Heart right ventricle (tissue), 16 donors: ENCODE measurements at places on chromosomes 5 and 9. TPM values are rescaled to one million over a fixed set of nuclear protein-coding genes. Genes with fewer than 3 reads are reported as not detected.
A peak's percentile ranks its signal among the peaks of the same experiment; 100 is the strongest.

DNA sequence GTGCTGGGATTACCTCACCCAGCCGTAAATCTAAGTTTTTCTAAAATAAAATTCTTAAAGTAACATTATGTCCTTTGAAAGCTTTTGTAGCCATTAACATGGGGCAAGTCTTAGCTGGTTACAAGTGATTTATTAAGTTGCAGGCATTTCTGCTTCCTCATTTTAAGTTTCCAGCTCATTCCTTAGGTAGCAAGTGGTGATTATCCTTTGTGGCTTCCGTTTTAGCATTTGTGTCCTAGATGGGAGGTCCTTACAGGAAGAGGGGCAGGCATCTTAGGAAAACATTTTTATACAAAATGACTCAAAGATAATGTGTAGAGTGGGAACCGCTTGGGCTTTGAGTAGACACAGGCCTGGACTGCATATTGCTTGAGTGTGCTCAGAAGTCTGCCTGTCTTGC, 35.0 kb upstream of the ROPN1L start:
- no peak for DNase-seq

- no peak for DNase-seq
Measured at GRCh38 chr9:130200038-130200849, 28.0 kb downstream of the NCS1 start.

GRCh38 chr5:155943516-155944407, 383.2 kb upstream of the SGCD start:
- peak; percentile 27 for DNase-seq

DNA sequence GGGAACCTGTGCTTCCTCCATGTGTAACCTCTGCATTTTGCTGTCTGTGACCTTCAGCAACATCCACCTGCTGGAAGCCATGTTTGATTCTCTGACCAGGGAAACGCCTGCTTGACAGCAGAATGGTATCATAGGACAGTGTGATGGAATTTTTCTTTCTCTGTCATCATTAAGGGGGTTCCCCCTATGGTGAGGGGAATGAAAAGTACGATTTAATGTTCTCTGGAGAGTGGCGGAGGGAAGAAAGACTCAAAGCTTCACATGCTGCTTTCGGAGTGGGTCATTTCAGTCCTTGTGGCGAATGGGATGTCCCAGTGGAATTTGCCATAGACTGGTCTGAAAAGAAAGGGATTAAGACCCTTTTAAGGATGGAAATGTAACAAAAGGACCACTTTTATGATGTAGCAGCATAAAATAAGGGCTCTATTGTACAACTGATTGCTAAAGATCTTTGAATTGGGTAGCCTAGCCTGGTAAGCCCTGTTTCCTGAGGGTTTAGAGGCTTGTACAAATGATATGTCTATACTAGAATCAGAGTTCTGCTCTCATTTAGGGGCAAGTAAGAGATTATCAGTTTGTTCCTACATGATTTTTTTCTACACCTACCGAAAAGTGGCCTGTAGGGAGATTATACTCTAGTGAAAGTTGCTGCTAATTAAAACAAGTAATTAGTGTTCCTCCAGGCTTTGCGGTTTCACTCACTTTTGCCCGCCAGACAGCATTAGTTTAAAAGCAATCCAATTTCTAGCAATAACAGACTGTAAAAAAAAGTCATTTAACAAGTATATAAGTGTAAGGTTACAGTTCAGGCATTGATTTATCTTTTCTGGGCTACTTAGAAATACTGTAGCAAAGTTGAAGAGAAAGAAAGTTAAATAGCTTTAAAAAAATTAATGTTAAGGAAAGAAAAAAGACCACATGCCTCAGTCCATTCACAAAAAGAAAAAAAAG, 904.5 kb downstream of the NR2F1-AS1 start:
- no peak for DNase-seq

DNA sequence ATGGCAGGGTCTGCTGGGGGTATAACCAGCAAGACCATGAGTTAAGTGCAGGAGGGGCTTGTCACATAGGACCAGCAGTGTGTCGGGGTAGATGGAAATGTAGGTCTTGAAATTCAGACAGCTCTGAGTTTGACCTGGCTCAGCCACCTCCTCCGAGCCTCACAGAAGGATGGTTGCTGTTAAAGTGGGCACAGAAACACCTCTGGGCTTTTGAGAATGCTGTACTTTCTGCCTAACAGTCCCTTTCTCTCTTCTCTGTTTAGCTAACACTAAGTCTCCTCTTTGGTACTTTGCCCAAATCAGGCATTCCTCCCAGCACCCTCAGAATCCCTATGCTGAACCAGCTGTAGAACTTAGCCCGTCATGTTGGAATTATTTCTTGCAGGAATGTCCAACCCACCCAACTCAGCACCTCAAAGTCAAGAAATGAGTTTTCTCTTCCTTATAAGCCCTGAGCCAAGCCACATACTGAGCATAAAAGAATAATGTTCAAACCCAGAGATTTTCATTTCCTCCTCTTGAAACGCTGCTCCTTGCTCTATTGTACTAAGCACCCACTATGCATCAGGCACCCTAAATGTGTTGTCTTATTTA, 41.7 kb upstream of the MATR3 start:
- DNase-seq: no peak

DNA sequence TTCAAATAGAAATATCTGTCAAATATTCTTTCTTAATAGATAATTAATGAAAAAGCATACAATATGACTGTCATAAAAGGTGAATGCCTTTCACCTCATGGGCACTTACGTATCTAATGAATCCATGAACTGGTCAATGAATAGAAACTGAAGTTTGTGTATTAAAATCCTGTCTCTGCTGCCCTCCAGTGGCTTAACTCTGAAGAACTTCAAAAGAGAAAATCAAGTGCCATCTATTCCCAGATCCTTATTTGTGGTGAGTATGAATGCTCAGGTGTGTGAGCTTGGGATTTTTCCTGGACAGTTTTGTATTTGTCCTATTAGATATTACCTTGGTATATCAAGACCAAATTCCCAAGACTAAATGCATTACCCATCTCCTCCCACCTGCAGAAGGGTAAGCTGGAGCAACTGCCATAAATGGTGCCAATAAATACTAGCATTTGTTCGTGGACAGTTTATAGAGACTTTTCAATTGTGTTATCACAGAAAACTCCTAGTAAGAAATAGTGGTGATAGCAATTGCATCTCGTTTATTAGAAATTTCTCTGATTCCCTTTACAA, 44.0 kb upstream of the SVEP1 start:
- DNase-seq: no peak

- DNase-seq: no peak
Measured at GRCh38 chr9:92308893-92309292, 15.4 kb upstream of the IARS1 start.

NUDT2 gene
- 28.9 TPM for polyA plus RNA-seq

CBY3 gene
- not detected for polyA plus RNA-seq

SLC23A1 gene
- not detected for polyA plus RNA-seq
